ENCODE measurements at places on chromosomes 7 and 10.

- DNase-seq = no peak
Measured at GRCh38 chr10:89615112-89615511, 29.9 kb downstream of the PANK1 start.

GRCh38 chr10:119410361-119411116, 132.0 kb downstream of the RGS10 start:
- DNase-seq = no peak

DNA sequence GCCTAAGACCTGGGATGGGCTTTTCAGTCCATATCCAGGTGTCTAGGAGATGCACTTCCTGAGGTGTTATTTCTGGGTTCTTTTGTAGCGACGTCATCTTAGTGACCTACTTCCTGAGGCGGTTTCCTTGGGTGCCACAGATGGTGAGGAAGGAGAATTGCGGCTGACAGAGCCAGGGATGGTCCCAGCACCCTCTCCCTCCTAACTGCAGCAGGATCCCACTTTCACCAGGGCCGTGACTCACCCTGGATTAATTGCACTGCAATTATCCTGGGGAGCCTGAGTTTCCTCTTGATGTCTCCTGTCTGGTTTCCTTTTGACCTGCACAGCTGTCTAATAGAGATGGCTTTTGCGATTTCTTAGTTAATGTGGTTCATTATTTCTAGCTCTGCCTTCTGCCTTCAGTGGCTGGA, 271.7 kb downstream of the TCF7L2 start:
- DNase-seq = no peak

DNA sequence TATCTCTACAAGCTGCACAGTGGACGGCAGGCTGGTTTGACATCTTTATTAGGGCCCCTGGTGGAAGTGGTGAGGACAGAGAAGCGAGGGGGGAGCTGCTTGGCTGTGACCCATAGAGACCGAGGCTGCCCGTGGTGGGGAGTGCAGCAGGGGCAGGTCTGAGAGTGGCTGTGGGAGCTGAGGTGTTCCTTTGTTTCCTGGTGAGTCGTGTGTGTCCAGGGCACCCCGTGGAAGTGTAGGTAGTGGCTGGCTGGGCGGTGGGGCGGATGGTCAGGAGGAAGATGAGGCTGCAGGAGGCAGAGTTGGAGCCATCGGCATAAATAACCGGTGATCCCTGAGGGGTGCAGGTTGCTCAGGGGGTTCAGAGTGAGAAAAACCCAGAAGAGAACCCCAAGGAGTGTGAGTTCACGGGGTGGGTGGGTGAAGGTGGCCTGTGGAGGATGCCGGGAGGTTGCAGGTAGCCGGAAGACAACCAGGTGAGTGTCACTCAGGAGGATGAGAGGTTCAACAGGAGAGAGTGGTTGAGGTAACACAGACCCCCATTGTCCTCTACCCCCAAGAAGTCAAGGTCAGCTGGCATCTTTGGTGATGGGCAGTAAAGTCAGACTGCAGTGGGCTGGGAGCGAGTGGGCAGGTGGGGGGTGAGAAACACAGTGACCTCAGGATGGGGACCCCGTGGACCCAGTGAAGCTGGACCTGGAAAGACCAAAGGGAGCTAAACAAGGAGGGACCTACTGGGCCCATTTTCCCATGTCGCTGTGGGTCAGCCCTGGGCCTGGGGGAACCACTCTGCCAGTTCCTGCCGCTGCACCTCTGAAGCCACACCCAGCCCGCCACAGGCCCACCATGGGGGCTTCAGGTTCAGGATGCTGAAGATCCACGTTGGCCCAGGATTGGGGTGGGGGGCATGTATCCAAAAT, 7.8 kb downstream of the ATP6V0E2 start:
- no peak for DNase-seq

- no peak for DNase-seq
Measured at GRCh38 chr7:20440472-20441105, 109.9 kb downstream of the ITGB8 start.

DNA sequence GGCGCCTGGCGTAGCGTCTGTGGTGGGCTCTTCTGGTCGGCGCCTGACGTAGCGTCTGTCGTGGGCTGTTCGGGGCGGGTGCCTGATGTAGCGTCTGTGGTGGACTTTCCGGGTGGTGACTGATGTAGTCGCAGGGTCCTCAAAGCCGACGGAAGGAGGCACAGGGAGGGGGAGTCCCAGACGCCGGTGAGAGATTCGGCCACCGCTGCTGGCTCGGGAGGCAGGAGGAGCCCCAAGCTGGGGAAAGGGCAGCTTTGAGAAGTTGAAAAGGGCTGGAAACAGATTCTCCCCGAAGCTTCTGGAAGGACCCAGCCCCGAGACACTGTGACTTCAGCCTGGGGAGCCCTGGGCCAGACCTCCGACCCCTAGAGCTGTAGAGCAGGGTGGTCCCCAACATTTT, 105.7 kb downstream of the DNAJB6 start:
- no peak for DNase-seq

GRCh38 chr7:1220977-1221745, 11.5 kb upstream of the UNCX start:
- no peak for DNase-seq

- DNase-seq = no peak
Measured at GRCh38 chr7:148290538-148290937, 300.0 kb upstream of the C7orf33 start.

DNA sequence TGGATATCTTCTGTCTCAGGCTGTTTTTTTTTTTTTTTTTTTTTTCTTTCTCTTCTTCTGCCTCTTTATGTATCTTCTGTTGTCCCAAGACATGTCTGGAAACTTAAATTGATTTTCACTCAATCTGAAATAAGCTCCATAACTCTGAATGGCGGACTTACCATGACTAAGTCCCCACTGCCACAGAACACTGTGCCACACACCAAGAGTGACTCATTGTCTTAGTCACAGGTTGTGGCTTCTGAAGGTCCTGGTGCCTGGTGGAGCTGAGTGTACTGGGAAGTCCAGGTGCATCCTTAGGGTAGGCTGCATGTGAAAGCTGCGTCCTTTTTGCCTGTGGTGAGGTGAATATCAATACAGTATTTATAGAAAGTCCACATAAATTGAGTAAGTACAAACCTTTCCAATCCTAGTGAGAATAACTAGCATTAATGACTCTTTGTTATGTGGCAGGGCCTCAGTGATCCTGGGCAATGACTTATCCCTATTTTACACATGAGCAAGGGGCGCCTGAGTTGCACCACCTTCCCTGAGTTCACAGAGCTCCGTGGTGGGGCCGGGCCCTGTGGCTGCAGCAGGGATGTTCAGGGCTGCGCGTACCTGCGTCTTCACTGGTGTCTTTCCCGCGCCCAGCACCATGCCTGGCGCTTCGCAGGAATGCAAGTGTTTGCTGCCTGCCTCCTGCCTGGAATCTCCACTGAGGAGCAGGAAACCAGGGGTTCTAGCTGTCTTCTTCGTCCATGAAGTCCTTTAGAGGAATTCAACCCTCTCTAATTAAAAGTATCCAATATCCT, 4.3 kb downstream of the PFKP start:
- no peak for DNase-seq

DNA sequence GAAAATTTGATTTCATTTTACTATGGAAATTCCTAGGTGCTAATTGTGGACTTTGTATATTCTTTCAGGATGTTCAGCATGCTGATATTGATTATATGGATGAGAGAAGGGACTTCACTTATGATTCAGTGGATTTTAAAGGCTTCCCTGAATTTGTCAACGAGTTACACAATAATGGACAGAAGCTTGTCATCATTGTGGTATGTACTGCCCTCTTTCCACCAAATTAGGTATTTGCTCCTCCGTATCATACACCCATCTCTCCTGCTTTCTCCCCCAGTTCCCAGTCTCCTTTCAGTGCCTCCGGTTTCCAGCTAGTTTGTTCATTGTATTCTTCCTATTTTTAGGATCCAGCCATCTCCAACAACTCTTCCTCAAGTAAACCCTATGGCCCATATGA, 34.6 kb downstream of the MGAM start:
- DNase-seq = no peak

GRCh38 chr7:78968951-78969350, 484.5 kb downstream of the MAGI2 start:
- no peak for DNase-seq
